ENCODE measurements at places on chromosomes 3 and 15.
A peak's percentile ranks its signal among the peaks of the same experiment; 100 is the strongest.

DNA sequence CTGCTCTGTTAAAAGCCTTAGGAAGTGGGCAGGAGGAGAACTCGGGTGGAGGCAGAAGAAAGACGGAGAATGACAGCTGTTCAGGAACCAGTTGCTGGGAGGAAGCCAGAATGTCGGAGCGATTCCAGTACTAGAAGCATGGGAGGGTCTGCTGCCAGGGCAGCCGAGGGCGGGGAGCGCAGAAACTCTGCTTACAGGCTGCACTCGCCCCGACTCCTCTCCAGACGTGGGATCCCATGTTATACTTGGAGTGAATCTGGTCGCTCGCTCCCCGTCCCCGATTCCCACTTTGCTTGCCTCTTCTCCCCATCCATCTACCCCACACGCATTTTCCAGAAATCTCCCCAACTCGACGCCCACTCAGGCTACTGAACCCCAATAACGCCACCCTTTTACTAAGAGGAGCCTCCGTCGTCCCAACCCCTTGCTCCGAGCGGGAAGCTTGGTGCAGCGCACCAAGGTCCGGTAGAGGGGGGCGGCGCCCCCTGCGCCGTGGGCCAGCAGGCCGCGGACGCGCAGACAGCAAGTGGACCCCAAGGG is 665 bp downstream of the GATM start:
- DNase-seq, result no peak

DNA sequence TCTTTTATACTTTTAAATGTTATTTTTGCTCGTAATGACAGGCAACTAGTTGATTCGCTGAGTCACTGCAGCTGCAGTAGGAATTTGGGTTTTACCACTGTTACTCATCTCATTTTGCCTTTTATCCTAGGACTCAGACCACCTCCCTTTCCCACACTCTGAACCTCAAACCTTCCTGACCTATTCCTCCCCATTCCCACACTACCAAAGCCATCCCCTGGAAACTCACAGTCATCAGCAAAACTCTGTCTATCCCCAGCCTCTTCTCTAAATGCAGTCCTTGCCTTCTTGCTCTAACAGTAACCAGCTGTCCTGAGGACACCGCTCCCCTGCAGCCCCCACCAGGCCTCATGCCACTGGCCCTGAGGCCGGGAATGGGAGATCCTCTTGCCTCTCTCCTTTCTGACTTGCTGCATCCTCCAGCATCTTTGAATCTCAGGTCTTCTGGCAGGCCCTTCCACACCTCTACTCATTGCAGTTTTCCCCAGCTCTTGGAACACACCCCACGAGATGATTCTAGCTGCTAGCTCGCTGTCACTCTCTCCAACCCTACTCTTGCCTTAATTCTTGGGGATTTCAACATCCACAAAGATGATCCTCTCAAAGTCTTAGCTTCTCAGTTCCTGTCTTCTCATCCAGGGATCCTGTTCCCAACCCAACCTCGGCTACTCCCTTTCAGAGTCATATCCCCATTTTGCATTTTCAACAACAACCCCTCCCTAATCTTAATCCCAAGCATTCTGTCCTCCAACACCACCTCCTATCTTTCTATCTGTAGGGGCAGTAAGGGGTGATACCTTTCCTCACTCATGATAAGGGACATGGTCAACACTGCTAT is 55.9 kb upstream of the C3orf80 start:
- DNase-seq, result peak; percentile 9

- DNase-seq, result no peak
Observed at GRCh38 chr3:16995601-16996000, 110.8 kb downstream of the PLCL2 start.

DNA sequence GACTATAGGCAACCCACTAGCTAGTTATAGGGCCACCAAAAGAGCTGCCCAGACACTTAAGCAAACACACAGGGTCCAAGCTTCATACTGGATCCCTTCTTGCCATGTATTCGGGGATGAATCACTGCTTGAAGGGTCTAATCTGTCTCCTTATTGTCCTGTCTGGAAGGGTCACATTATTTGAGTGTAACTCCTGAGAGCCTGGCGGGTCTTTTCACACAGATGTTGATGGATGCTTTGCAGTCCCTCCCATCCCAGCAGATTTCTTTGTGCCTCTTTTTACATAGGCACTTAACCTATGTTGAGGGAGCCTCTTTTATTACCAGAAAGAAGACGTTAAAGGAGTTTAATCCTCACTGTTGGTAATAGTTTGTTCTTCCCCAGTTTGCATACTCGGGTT is 56.6 kb downstream of the BBX start:
- DNase-seq, result no peak

- DNase-seq, result peak; percentile 6
Observed at GRCh38 chr3:144018776-144019175, 47.2 kb downstream of the DIPK2A start.

GRCh38 chr3:39232859-39233258 is 40.5 kb upstream of the XIRP1 start:
- no peak for DNase-seq

DNA sequence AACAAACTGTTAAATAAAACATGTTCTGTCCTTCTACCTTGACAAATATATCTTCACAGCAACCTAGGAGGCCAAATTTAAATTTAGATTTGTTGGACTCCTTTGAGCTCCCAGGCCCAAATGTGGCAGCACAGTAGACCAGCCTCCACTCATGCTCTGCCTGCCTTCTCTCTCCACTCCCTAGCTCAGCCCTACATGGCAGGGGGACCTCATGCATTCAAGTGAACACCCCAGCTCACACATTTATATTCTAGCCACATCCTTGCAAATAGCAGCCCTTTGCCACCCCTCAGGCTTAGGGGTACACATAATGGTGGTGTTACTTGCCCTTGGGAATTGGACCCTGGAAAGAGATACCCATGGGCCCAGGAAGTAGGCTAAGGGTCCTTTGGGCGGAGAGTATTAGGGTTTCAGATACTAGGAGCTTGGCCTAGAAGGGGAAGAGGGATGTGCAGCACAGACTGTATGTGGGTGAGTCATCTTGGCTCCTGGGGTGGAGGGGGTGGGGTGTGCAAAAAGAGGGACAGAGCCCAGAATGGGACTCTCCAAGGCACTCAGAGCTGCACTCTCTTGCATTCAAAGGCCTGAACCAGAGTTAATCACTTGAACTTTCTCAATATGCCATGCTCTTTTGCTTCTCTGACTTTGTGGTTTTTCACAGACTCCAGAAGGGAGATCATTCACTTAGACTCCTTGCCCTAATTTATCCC is 268.4 kb upstream of the ROPN1 start:
- peak; percentile 43 for DNase-seq

DNA sequence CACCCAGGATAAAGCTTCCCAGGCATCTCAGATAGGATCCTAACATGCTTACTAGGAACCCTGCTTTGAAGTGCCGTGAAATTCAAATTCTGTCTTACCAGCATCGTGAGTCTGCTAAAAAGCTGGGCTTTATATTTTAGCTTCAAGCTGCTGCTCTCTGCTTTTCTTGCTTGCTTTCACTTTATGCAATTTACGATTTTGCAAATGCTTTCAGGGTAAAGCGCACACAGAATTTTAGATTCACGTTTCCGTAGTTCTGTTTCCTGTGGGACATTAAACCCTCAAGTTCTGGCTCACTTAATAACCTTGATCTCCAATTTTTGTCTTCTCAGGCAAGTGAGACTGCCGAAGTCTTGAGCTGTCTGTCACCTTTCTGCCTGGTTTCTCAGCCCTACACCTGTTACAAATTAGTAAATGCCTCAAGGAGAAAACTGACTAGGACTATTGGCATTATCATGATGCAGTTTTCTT is 170.5 kb upstream of the TGFBR2 start:
- no peak for DNase-seq

All from fibroblast of the conjunctiva (primary cell).